ENCODE measurements at places on chromosomes 2 and 18.

- peak; percentile 20 for DNase-seq
Observed at GRCh38 chr2:223032187-223033142, 19.5 kb upstream of the KCNE4 start.

DNA sequence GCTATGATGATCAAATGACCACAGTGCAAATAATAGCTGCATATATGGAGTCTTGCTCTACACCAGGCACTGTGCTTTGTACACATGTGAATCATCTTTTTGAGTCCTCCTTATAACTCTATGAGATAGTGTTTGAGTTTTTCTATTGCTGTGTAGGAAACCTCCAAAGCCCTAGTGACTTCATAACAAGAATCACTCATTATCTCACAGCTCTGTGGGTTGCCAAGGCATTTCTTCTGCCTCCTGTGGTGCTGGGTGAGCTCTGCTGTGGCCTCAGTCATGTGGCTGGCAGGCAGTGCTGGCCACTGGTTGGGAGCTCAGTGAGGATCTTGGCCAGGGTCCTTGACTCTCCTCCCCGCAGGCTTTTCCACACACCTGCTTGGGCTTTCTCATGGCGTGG lies 153.4 kb downstream of the CAPN13 start:
- DNase-seq: peak; percentile 37

DNA sequence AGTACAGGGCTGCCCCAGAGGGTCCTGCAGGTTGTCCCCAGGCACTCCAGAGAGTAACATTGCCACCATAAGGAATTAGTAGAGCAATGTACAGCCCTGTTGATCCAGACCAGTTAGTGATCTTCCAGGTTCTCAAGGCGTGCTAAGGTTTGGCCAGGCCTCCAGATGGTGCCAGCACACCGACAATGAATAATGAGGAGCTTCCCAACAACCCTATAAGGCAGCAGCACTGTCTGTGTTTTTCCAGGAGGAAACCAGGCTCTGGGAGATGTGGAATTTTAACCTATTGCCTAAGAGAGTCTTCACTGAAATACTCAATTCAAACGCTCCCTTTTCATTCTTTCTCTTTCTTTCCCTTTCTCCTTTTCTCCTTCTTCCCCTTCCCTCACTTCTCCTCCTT lies 122.1 kb downstream of the MGAT5 start:
- DNase-seq: peak; percentile 79

DNA sequence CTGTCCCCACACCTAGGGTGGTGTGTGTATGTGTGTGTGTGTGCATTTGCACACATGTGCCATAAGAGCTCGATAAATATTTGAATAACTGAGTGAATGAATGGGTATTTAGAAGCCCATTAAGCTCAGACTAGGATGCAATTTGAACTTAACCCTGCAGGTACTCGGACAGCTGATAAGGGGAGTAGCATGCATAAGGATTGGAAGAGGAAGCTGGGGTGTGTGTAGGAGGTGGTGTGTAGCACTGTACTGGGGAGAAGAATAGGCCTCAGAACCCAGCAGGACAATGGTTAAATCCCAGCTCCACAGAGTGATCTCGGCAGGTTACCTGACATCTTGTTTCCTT lies 1.8 kb upstream of the KCNF1 start:
- no peak for DNase-seq

DNA sequence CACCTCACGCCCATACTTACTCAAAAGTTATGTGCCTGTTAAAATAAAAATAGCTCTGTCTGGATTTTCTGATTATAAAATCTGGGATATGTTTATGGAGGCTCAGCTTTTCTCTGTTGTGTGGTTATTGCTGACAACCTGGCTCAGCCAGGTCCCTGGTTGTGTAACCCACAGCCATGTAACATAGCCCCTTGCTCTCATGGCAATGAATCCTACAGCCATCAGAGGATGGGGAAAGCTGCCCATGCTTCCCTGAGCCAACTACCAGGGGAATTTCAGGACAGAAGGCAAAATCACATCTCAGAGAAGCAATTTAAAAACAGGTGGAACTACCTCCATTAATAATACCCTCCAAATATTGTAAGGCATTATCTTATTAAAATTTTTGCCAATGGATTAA lies 29.7 kb downstream of the ST8SIA5 start:
- no peak for DNase-seq

GRCh38 chr18:69088973-69089372 lies 291.1 kb downstream of the CCDC102B start:
- no peak for DNase-seq

DNA sequence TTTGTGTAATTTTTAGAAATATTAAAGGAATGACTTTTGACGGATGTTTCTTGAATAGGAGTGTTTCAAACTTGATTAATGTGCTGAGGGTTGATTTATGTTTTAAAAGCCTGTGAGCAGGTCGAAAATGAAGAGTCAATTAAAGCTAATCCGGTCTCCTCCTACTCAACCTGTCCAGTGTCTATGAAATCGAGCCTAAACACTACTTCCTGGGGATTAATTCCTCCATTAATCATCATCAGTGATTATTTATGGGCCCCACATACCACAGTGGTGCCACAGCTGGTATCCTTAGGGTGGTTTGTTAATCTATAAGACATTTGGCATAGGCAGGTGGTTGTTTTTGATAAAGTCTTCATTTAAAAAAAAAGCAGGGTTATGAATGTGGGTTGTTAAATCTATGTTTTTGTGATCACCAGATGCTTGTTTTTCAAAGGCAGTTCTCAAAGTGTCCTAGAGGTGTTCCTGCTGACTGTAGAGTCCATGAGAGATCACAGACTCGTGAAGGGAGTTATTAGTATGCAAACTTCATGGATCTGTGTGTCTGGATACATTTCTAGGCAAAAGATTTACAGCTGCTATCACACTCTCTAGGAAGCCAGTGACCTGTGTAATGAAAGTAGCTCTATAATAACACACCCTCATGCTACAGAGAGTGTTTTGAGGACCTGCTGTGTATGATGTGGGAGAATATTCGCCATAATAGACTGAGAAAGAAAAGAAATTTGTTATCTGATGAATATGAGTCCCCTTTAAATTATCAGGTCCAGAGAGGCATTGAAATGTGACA lies 308.6 kb downstream of the AKAIN1 start:
- DNase-seq: no peak

DNA sequence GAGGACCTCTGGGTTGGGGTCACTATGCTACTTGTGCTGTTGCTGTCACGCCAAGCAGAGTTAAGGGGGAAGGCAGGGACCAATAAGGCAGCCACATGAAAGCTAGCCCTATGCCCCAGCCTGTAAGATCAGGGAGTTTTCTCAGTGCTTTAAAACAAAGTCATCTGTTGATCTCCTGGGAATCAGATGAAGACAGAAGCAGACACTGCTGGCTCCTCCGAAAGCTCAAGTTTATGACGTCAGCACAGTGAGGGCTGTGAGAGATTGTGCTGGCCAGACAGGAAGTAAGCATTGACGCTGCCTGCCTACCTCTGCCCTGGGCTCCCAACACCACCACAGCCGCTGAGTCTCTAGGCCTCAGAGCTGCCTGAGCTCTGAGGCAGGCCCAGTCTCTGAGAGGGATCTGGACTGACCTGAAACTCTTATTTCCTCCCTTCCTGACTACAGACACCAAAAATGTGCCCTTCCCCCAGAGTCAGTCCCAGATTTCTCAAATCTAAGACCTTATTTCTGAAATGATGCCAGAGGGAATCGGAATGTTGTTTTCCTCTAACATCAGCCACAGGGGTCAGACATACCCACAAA lies 118.1 kb upstream of the EPAS1 start:
- peak; percentile 96 for DNase-seq

- no peak for DNase-seq
Observed at GRCh38 chr2:223884399-223884798, 47.0 kb upstream of the AP1S3 start.

- no peak for DNase-seq
Observed at GRCh38 chr2:229943171-229943570, 20.9 kb downstream of the FBXO36 start.

GRCh38 chr2:120470041-120470965 lies 124.4 kb downstream of the INHBB start:
- DNase-seq: peak; percentile 97

- no peak for DNase-seq
Observed at GRCh38 chr2:222751821-222752719, 80.6 kb downstream of the MOGAT1 start.

DNA sequence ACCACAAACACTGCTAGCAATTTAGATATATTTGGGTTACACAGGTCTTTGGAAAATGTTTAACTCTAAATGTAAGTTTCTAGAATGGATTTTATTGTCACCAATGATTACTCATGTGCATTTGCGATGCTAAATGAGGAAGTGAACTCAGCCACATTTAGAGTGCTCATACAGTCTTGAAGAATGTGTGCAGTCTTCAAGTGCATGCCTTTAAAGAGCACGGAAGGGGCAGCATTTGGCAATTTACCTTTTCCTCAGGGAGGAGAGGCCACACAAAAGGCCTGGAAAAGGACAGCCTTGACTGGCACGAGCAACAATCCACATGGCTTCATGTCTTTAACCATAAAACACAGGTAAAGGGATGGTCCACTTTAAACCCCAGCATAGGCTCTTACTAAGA lies 78.5 kb upstream of the STK17B start:
- no peak for DNase-seq

GRCh38 chr2:164797627-164798026 lies 44.0 kb downstream of the COBLL1 start:
- DNase-seq: no peak

- no peak for DNase-seq
Observed at GRCh38 chr2:127012215-127012614, 94.7 kb downstream of the BIN1 start.

DNA sequence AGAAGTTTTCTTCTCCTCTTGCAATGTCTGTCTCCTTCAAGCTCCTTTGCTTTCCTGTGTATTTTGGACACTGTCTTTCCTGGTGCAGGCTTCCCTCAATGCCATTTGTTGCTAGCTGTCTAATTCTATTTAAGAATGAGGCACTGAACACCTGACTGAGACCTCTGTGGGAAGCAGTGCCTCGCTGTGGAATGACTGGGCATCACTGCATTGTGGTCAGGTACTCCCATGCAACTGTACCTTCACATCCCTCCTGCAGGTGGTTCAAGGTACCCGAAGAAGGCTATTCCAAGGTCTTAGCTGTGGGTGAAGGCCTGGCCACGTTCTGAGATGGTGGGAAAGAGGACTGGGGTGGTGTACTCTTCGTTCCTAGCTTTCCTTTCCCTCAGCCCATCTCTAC lies 152.8 kb upstream of the CTAGE1 start:
- DNase-seq: no peak

DNA sequence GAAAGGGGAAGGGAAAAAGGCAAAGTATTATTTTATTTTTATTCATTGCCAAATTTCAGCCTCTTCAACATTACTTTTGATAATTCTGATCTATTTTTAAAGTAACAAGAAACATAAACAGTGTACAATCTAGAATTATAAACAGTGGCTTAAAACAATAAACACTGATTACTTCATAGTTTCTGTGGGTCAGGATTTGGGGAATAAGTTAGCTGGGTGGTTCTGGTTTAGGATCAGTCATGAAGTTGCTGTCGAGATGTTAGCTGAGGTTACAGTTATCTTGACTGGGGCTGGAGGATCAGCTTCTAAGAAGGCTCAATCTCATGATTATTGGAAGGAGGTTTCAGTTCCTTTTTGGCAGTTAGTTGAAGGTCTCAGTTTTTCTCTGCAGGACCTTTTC lies 109.2 kb downstream of the SCN2A start:
- no peak for DNase-seq

GRCh38 chr18:23438608-23439366 lies 14.3 kb upstream of the RIOK3 start:
- no peak for DNase-seq

DNA sequence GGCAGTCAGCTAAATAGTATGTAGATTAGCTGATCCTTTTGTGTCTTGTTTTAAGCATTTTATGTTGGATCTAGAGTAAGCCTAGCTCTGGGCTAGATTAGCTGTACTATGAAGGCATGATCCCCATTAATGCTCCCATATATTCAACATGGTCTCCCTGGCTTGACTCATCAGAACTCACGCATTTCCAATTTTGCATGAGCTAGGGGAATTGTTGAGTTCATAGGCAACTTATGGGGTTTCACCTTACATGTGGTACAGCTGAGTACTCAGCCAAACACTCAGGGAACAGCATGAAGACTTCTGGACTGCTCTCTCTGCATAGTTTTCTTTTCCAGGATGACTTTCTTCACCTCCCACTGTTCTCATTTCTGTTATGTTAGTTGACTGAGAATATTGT lies 248.2 kb downstream of the TMX3 start:
- no peak for DNase-seq

DNA sequence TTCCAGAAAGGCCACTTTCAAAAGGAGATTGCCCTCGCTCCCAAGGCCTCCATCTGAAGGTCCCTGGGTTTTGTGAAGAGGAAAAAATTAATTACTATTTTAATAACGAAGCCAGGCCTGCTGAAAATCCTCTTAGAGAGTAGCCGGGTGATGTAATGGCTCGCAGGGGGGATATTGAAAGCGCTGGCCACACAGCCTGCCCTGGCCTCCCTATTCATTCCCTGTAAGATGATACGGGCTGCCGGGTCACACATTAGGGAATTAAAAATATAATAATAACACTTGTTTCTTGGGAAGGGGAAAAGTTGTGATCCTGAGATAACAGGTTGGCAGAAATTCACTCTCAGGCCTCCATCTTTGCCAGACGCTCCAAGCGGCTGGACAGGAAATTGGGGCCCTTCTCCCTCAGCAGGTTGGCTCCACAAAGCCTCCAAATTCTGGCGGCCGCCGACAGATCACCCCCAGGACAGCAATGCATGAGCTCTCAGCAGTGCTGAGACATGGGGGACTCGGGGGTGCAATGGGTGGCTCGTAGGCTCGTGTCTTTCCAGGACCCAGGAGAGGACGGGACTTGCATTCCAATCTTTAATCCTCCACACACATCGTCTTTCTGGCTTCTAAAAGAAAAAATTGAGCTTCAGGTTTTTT lies 299.9 kb upstream of the SALL3 start:
- DNase-seq: no peak

- DNase-seq: no peak
Observed at GRCh38 chr2:103667335-103667884, 905.6 kb downstream of the TMEM182 start.

GRCh38 chr2:240795454-240795853 lies 24.6 kb downstream of the KIF1A start:
- DNase-seq: no peak

DNA sequence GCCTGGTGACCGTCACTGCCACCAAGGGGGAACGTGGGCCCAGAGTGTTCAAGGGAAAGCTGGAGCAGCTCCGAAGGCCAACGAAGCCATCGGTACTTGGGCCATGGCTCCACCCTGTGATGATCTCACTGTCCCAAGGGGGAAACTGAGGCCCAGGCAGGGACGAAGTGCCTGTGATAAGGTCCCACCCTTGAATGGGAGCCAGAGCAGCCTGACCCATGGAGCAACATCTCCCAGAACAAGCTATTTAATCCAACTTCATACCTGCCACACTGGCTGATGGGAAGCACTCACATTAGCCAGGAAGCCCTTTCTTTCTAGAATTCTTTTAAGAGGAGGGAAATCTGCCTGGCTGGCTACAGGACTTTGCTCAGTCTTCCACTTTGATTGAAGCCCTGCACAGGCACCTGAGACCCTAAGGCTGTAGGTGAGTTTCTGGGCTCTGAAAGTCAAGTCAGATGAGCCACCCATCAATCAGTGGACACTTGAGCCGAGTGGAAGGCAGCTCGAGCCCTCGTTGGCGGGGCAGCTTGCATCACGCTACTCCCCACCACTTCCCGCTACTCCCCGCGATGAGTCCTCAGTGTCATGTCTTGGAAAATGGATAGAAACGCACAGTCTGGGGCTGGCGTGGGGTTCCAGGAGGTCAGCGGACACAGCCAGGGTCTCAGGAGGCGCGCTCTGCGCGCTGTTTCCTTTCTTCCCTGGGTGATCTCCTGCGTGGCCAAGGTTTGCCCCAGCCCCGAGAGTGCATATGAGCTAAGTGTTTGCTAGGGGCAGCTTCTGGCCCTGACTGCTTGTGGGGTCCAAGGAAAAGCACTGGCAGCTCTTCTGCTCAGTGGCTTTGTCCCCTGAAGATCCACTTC lies 2.5 kb upstream of the HS6ST1 start:
- DNase-seq: no peak

- no peak for DNase-seq
Observed at GRCh38 chr2:63983986-63984605, 35.1 kb downstream of the VPS54 start.

Data from NCI-H226 (cell line).